Omental fat pad (tissue), 4 donors: ENCODE measurements at places on chromosomes 2 and 18. TPM values are rescaled to one million over a fixed set of nuclear protein-coding genes. Genes with fewer than 3 reads are reported as not detected.

ALK gene
- total RNA-seq, result not detected

DCTN1 gene
- 83.1 TPM for total RNA-seq

INHBB gene
- total RNA-seq, result 41.4 TPM

SLC39A10 gene
- 12.5 TPM for total RNA-seq

- no peak for DNase-seq
Measured at GRCh38 chr2:144583741-144584453, 64.0 kb upstream of the ZEB2 start.

GRCh38 chr2:227774011-227774624 lies 28.4 kb downstream of the SCYGR8 start:
- no peak for DNase-seq

- no peak for DNase-seq
Measured at GRCh38 chr2:100783987-100784386, 36.0 kb upstream of the NPAS2 start.

- no peak for DNase-seq
Measured at GRCh38 chr2:184566716-184567115, 31.6 kb upstream of the ZNF804A start.
